Lung (tissue), 17 donors: ENCODE measurements at places on chromosomes 7 and 10. TPM values are rescaled to one million over a fixed set of nuclear protein-coding genes. Genes with fewer than 3 reads are reported as not detected.

AKR1B15 gene
- total RNA-seq: not detected

SPDYE9 gene
- not detected for total RNA-seq

GNAI1 gene
- 28.5 TPM for total RNA-seq

FAM24B gene
- total RNA-seq: 3.0 TPM

INHBA gene
- total RNA-seq: 2.8 TPM

ANKRD22 gene
- total RNA-seq: 4.3 TPM

KNDC1 gene
- total RNA-seq: 7.5 TPM

ENTPD1 gene
- 20.9 TPM for total RNA-seq

AKR1C4 gene
- not detected for total RNA-seq

CYP26C1 gene
- total RNA-seq: not detected

TFR2 gene
- 1.7 TPM for total RNA-seq

CAV1 gene
- total RNA-seq: 460 TPM

UNCX gene
- not detected for total RNA-seq

POLR2J2 gene
- total RNA-seq: 9.9 TPM

NRG3 gene
- 2.0 TPM for total RNA-seq

HOXA2 gene
- total RNA-seq: 3.4 TPM

PTER gene
- total RNA-seq: 12.1 TPM

HDAC9 gene
- total RNA-seq: 41.0 TPM

MBL2 gene
- total RNA-seq: 0.06 TPM

TMEM139 gene
- 12.2 TPM for total RNA-seq

NKX2-3 gene
- not detected for total RNA-seq

LLCFC1 gene
- total RNA-seq: not detected

MYH16 gene
- not detected for total RNA-seq

NCOA4 gene
- total RNA-seq: 123 TPM

PRSS37 gene
- not detected for total RNA-seq

PLXNA4 gene
- 4.6 TPM for total RNA-seq

MRLN gene
- total RNA-seq: not detected

CLDN3 gene
- 43.8 TPM for total RNA-seq

MSS51 gene
- 4.1 TPM for total RNA-seq

LBX1 gene
- not detected for total RNA-seq

EXOC4 gene
- 75.1 TPM for total RNA-seq

TMEM196 gene
- 0.06 TPM for total RNA-seq

SHTN1 gene
- total RNA-seq: 14.4 TPM

SPAM1 gene
- not detected for total RNA-seq

CALML5 gene
- total RNA-seq: not detected

JMJD1C gene
- 74.0 TPM for total RNA-seq

CCDC3 gene
- 10.2 TPM for total RNA-seq

MUC12 gene
- total RNA-seq: 5.5 TPM

AOC1 gene
- 0.92 TPM for total RNA-seq

MAGI2 gene
- 18.0 TPM for total RNA-seq

CHN2 gene
- total RNA-seq: 11.0 TPM

H2BK1 gene
- not detected for total RNA-seq

HOXA5 gene
- 20.9 TPM for total RNA-seq
